Brain microvascular endothelial cell (primary cell): ENCODE measurements at places on chromosomes 1 and 21.

DNA sequence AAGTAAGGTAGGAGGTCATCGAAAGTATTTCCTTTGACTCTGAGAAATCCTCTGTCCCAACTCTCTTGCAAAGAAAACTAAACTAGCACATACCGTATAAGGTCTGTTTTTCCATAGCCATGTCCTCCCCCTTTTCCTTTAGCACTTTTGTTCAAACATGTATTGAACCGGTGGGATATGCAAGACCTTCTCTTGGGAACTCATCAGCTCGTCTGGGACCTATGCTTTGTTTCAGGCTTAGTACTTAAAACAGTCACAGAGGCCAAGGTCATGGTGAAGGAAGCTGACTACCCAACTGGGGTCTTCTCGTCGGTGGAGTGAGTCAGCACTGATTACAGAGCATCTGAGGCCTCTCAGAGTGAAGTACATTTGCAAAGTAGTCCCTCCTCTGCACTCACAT lies 185.0 kb downstream of the ZBTB18 start:
- DNase-seq = peak; percentile 44

DNA sequence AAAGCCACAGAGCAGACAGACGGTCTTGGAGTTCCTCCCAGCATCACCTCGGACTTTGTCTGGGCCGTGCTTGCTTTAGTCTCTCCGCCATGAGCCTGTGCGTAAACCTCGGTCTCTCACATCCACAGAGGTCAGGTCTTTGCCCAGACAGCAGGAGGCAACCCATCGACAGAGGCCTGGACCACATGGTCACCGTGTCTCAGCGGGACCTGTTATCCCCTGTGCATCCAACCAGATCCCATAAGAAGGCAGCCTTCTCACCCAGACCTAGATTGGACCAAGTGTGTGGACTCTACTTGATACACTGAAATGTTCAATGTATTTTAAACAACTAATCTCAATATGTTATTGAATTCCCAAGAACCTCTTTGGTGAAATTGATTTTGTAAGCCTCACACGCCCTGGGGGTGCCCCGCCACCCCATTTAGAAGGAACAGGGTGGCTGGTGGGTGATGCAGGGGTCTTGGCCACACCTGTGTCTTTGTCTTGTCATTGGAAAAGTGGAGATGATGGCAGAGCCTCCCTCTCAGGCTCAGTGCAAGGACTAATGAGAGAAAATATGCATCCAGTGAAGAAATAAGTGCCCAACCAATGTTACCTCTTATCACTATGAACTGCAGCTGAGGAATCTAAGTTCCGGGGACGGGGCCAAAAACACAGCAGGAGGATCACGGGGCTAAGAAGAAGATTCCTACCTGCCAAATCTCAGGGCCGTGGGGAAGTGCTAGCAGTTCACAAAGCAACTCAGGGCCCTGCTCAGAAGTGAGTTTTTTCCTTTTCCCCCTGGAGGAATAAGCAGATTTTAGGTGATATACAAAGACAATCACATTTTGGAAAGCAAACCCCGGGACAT lies 101.6 kb upstream of the BACE2 start:
- no peak for DNase-seq

DNA sequence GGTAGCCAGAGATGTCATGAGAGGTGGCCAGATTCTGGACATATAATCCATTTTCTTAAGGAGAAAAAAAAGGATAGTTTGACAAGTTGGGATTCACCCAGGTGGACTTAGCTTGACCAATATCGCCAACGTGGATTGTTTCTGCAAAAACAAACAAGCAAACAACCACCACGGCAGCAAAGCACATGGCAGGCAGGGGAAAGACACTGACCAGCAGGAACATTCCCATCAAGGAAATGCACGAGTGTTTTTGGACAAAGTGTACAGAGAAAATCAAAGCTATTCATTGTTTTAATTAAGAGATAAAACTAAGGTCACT lies 9.1 kb upstream of the PLA2G2C start:
- DNase-seq = no peak

GRCh38 chr1:170192546-170192945 lies 46.8 kb downstream of the NTMT2 start:
- DNase-seq = no peak

DNA sequence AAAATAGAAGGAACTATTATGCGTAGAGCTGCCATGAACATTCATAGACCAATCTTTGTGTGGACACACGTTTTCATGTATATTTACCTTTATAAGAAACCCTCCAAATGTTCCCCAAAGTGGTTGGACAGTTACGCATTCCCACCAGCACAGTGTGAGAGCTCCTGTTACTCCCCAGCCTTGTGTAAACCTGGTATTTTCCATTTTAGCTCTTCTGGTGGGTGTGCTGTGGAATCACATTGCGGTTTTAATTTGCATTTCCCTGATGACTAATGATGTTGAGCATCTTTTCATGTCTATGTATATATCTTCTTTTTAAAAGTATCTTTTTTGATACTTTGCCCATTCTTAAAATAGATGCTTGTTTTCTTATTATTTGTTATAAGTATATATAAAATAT lies 3.2 kb upstream of the UBASH3A start:
- DNase-seq = peak; percentile 54

- DNase-seq = no peak
Observed at GRCh38 chr1:148307583-148308185, 155.6 kb upstream of the NBPF11 start.

- DNase-seq = no peak
Observed at GRCh38 chr1:91124989-91125417, 103.2 kb upstream of the ZNF644 start.

GRCh38 chr21:38979271-38980121 lies 173.8 kb downstream of the ETS2 start:
- DNase-seq = no peak

DNA sequence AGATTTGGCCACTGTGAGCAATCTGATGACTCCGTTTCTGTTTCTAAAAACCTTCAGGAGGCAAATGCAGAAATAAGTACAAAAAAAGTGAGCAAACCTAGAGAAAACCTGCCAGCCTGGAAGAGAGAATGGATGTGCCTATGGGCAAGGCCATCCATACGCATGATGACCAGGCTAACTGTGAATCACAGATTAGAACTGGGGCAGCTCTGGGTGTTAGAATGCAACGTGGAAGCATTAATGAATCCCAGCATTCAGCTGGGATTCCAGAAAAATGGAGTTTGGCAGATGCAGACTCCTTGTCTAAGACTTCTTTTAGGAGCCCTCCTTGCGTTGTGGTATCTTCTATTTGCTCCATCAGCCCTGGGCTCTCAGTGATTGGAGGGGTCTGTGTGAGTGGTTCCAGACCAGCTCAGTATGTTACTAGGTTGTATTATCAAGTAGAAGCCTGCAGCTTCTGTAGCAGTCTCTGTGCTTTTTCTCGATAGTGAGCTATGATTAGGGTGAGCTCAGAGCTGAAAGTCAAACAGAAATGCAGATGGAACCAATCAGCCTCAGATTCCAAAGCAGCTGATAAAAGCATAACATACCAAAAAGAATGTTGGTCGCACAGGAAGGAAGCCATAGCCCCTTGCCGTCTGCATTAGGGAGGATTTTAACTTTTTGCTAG lies 154.0 kb downstream of the PSMG1 start:
- peak; percentile 54 for DNase-seq

DNA sequence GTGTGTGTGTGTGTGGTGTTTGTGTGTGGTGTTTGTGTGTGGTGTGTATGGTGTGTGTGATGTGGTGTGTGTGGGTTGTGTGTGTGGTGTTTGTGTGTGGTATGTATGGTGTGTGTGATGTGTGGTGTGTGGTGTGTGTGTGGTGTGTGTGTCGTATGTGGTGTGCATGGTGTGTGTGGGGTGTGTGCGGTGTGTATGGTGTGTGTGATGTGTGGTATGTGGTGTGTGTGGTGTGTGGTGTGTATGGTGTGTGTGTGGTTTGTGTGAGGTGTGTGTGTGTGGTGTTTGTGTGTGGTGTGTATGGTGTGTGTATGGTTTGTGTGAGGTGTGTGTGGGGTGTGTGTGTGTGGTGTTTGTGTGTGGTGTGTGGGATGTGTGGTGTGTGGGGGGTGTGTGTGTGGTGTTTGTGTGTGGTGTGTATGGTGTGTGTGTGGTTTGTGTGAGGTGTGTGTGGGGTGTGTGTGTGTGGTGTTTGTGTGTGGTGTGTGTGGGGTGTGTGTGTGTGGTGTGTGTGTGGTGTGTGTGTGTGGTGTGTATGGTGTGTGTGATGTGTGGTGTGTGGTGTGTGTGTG lies 106.2 kb upstream of the ADAR start:
- no peak for DNase-seq

DNA sequence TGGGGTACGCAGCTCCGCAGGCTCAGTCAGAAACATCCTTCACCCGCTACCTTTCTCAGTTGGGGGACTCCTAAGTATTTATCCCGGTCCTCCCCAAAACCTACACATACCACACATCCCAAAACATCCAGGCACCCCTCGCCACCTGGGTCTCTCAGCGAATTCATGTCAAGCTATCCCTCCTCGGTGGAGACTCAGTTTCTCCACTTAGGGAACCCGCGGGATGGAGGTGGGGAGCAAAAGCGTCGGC lies 1.3 kb upstream of the ZBTB7B start:
- no peak for DNase-seq

DNA sequence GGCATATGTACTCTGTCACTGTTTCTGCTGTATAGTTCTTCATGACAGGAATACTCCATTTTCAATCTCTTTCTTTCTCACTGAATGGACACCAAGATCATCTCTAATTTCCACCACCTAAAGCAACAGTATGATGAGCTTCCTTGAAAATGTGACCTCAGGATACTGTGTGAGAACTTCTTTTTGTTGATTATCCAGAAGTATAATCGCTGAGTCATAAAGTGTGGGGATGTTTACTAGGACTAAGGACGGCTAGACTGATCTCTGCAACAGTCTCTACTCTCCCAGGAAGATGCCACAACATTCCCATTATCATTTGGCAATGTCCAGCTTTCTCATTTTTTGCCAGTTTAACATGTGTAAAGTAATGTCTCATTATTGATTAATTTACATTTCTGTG lies 70.3 kb downstream of the TNFSF18 start:
- DNase-seq = peak; percentile 55

DNA sequence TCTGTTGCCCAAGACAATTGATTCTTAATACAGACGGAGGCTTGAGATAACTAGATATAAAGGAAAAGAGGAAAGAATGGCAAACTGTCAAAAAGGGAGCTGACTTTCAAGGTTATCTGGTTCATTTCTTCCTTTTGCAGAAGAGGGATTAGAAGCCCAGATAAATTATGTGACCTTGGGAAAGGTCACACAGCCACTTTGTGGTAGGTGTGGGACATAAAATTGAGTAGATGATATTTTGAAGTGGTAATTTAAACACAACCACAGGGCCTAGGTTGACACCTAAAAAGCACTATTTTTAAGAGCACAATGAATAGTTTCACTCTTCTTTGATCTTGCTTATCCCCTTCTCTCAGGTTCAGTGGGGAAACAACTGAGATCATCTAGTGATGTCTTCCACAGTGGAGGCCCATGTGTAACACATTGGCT lies 16.9 kb upstream of the KIAA0040 start:
- no peak for DNase-seq

DNA sequence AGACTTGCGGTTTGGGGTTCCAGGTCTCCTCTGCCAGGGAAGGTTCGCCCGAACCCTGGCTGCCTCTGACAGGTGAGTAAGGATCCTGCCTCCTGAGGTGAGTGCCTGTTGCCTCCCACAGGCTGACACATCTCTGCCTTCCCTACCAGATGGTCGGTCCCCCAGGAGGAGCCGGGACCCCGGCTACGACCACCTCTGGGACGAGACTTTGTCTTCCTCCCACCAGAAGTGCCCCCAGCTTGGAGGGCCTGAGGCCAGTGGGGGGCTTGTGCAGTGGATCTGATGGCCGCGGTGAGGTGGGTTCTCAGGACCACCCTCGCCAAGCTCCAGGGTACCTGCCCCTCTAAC lies 7.6 kb downstream of the PERM1 start:
- DNase-seq = no peak

- no peak for DNase-seq
Observed at GRCh38 chr1:27993241-27993640, 33.5 kb downstream of the XKR8 start.

DNA sequence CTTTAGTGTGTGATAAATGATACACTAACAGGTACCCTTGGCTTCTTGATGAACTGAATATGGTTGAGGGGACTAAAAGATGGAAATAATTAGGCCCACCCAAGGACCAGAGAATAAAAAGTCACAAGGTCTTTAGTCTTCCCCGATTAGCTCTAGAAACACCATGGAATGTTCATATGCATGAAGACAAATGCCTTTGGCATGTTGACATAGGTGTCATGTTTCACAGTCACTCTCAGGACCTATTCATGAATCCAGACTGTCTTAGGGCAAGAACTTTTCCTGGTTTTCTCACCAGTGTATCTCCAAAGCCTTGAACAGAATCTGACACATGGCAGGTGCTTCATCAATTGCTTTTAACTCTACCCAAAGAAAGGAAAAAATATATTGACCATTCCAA lies 412.8 kb downstream of the AJAP1 start:
- no peak for DNase-seq

- DNase-seq = peak; percentile 42
Observed at GRCh38 chr21:27693376-27693775, 726.5 kb upstream of the ADAMTS5 start.

- no peak for DNase-seq
Observed at GRCh38 chr1:159752135-159752580, 28.6 kb upstream of the DUSP23 start.

- no peak for DNase-seq
Observed at GRCh38 chr1:162893612-162893908, 32.6 kb upstream of the CCDC190 start.

DNA sequence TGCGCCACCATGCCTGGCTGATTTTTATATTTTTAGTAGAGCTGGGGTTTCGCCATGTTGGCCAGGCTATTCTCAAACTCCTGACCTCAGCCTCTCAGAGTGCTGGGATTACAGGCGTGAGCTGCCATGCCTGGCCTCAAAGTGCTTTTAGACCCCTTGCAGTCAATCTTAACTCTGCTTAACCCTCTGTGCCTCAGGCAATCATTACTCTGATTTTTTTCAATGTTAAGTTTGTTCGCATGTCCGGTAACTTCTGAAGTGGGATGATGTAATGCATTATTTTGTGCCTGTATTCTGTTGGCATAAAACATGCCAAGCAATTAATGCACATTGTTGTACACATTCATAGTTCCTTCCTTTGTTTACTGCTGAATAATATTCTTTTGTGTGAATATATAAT lies 18.6 kb downstream of the SMG7 start:
- no peak for DNase-seq

DNA sequence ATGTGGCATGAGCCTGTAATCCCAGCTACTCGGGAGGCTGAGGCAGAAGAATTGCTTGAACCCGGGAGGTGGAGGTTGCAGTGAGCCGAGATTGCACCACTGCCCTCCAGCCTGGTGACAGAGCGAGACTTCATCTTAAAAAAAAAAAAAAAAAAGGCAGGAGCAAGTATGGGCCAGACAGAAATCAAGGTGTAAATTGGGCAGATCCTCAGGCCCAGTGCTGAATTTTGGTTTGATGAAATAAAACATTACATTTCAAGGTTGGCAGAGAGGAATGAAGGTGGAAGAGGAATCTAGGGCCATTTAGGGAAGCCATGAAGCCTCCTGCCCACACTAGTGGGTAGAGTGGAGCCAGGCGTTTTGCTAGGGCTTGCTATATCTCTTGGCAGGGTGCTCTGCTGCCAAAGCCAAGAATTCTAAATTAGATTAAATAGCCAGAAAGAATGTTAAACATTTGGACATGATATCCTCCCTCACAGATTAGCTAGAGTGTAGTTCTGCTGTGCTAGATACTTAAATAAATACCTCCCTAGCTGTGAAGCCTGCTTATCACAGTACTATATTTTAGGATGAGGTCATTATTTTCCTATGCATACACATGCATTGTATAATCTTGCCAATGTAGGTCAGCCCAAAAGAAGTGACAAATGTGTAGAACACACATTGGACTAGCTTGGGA lies 16.6 kb upstream of the LGALS8 start:
- DNase-seq = peak; percentile 17
